ENCODE measurements at places on chromosomes 1 and 21.
A peak's percentile ranks its signal among the peaks of the same experiment; 100 is the strongest.

DNA sequence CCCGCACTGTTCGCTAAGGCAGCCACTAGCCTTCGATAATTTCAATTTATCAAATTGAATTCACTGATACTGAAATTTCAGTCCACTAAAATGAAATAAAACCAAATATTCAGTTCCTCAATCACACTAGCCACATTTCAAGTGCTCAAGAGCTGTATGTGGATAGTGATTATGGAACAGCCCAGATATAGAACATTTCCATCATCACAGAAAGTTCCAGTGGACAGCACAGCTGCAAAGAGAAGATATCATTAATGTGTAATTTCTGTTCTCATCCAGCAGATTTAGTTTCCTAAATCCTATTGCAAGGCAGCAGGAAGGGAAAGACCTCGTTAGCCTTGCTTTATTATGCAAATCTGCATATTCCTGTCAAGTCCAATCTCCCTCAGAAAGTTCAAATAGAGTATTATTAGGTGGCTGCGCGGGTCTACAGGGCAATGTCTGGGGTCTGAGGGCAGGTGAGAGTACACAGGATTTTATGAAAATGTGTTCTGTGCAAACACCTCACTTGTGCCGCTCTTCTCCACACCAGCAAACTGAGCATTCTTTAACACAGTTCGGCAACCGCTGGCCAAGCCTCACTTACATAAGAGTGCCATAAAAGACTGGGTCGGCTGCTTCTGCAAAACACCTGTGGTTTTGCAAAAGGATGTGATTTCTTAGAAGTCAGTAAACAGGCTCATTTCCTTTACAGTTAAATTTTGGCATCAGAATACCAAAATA lies 22.4 kb downstream of the CAPZB start:
- peak; percentile 57 for DNase-seq

DNA sequence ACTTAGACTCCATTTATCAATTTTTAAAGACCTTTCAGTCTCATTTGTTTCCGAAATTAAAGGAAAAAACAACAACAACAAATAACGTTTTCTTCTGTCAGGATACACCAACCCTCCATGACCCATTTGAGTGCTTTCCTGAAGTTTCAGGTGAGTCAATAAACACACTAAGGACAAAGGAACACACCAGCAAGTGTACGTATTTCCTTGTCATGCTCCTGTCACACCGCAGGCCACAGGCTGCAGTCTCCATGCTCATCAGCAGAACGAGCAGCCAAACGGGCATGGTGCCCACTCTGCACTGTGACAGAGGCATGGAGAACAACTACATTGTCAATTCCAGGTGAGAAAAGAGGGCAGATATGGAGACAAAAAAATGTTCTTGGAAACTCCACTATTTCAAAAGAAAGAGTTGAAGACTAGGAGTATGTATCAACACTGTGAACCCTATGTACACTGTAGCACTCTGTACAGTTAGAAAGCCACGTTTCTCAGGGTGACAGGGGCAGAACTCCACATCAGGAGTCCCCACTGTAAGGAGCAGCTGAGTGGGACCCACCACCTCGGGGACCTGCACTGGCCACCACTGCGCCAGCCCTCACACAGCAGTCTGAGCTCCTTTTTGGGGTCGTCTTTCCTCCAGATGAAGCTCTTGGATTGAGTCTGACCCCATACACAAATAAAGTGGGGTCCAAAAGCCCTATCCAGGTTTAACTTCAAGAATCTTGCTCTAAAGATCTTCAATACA lies 2.6 kb downstream of the PTTG1IP start:
- no peak for DNase-seq

- DNase-seq, result no peak
Observed at GRCh38 chr1:25689686-25690381, 73.2 kb downstream of the MAN1C1 start.

DNA sequence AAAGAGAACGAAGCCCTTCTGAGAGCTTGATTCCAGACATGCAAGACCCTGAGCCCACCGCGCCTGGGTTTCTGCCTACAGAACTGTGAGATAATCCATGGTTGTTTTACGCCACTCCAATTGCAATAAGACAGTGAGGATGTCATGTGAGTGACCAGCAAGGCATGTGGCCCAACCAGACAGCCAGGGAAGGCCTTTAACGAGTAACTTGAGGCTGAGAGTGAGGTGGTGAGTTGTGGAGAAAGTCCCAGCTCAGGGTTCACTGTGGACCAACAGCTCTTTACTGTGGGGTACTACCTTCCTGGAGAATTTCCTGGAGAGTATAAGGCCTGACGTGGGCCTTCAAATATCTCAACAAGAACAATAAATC lies 153.9 kb downstream of the ETS2 start:
- no peak for DNase-seq

DNA sequence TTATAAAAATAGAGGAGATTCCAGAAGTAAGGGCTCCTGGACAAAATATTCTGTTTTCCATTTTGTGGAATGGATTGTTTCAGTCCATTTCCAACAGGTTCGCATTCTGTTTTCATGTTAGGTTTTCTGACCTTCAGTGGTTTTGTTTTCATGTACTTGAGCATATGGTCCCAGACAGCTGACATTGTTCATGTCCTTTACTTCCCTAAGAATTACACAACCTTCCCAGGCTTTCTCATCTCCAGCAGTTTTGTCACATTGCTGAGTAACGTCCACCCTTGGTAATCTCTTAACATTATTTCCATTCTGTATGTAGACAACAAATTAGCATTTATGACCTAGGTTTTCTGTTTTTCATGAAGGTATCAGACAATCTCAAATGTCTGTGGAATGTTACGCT lies 21.0 kb upstream of the ERRFI1 start:
- DNase-seq, result no peak

- DNase-seq, result no peak
Observed at GRCh38 chr1:221078260-221078965, 199.2 kb downstream of the HLX start.

DNA sequence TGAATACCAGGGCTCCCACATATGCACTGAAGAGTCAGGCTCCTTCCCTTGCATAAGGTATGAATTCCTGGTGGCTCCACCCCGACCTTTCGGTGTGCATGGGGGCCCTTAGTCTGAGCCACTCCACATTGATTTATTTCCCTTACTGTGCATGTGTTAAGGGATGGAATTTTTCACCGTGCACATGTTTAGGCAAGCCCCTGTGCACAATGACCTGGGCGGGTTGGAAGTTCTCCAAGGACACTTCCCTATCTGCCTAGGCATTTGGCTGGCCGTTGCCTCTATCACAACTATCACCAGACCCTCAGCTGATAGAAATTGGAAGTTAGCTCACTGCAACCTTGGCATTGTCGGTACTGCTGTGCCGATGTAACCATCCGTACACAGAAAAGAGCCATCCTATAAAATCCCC lies 9.7 kb downstream of the S100A6 start:
- no peak for DNase-seq

DNA sequence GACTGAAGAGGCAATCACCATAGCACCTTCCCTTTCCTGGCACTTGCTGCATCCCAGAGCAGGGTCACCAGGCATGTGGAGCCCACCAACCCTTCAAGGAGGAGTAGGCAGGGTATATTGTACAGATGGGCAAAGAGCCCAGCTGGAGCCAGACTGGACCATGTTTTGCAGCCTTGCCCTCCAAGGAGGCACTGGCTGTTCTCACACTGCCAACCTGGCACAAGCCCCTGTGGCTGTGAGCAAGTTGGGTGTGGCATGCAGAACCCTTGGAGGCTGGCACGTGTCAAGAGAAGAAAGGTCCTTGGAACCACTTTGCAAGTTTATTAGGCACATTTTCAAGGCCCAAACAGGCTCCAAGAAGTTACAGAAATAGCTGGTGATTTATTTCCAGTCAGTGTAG lies 146.4 kb downstream of the FOXD2 start:
- DNase-seq, result no peak

- no peak for DNase-seq
Observed at GRCh38 chr1:54396261-54396933, 9.8 kb downstream of the SSBP3 start.

- DNase-seq, result no peak
Observed at GRCh38 chr1:237799762-237800474, 90.8 kb downstream of the ZP4 start.

DNA sequence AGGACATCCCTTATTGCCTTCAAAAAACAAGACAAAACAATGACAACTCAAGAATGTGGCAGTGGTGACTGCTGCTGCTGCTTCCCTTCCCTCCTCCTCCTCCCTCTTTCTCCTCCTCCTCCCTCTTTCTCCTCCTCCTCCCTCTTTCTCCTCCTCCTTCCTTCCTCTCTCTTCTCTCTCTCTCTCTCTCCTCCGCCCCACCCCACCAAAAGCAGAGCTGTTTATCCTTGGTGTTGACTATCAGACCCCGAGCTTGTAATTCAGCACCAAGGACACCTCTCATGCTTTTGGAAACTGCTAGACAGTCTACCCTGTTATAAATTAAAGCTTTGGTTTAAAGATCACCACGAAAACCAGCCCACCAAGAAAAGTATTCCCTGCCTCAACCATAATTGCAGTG lies 72.4 kb upstream of the IFNAR2 start:
- no peak for DNase-seq

DNA sequence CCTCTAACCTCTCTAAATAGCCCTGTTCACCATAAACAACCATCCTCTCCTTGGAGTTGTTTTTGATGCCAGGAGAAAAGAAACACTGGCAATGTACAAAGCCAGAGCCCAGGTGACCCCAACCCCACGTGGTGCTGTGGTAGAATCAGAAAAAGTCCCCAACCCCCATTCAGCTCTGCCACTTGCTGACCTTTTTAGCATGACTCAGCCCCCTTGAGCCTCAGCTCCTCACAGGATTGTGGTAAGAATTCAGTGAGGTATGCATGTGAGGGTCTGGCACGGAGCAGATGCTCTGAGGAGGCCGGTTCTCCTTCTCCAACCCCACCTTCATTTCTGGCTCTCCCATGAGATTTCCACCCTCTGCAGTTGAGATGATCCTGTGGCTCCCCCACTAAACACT lies 11.1 kb upstream of the CHI3L1 start:
- DNase-seq, result no peak

- DNase-seq, result no peak
Observed at GRCh38 chr1:45250544-45250943, 44.1 kb upstream of the ZSWIM5 start.

- peak; percentile 33 for DNase-seq
Observed at GRCh38 chr1:183472488-183473216, at the start of gene SMG7. Gene SMG7 (plus strand): TSS chr1:183472499. CDS start chr1:183472621, 122 bp downstream.

DNA sequence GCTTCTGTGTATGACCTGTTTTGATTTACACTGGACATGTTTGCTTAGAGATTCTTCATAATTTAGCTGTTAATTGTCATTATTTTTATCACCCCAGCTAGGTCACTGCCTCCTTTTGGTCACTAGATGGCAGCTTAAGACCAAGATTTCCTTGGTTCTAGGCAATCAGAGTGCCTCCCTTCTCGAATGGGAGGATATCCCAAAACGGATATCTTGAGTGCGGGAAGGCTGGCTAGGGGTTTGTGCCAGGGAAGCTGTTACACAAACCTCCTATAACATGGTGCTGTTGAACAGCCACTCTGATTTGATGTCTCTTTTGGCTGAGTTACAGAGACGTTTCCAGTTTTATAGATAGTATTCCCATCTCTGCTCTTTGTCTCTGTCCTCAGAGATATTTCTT lies 283.5 kb downstream of the S1PR1 start:
- DNase-seq, result no peak

DNA sequence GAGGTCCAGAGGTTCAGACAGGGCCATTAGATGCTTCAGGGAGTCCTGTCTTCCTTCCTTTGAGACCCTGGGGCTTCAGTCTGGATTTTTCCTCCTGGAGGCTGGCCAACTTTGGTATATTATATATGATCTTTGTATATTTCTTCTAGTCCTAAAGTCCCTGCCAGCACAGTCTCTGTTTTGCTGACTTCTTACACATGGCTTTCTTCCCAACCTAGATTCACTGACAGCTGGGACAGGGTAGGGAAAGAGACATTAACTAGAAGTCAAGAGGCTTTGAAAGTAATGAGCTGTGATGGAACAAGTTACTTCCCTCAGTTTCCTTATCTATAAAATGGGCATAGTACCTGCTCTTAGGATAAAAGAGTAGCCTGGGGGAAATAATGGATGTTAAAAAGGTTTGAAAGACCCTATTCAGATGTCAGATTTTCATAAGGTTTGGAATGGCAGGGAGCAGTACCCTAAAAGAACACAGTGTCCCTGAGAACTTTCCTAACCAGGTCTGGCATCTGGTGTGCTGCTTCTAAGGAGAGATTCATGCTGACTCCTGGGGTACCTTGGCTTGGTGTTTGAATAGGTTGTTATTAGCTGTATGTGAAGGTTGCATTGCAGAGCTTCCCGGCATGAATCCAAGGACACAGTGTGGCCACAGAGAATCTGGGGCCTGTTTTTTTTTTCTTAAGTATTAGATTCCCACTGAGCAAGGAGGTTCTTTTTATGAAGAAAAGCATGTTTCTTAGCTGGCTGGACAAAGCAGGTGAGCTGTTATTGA lies 47.6 kb downstream of the RASSF5 start:
- DNase-seq, result no peak

DNA sequence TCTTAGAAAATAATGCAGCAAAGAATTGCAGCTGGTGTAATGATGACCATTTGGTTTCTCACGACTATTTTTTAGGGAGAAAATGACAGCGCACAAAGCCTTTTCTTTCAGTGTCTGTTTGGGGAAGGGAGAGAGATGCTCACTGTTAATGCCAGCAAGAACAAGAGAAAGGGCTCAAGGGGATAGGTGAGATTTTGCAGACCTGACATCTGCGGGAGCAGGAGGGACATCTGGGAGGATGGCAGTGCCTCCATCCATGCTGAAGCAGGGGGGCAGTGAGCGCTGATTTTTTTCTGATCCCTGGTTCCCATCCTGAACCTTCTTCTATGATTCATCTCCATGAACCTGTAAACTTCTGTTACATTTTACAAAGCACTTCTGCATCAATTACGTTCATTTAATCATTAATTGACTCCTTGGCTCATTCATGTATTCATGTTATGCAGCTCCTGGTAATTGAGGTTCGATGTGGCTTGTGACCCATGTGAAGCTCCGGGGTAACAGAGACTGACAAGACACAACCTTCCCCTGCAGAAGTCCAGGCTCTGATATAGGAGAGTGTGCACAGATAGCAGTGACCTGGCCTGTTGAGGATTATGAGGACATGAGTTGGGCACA lies 595.3 kb downstream of the PTPRU start:
- no peak for DNase-seq

- no peak for DNase-seq
Observed at GRCh38 chr1:78143673-78144072, 97.9 kb downstream of the GIPC2 start.

- no peak for DNase-seq
Observed at GRCh38 chr1:95245029-95245428, 11.0 kb downstream of the RWDD3 start.

- no peak for DNase-seq
Observed at GRCh38 chr21:37986751-37987399, 70.6 kb upstream of the KCNJ6 start.

DNA sequence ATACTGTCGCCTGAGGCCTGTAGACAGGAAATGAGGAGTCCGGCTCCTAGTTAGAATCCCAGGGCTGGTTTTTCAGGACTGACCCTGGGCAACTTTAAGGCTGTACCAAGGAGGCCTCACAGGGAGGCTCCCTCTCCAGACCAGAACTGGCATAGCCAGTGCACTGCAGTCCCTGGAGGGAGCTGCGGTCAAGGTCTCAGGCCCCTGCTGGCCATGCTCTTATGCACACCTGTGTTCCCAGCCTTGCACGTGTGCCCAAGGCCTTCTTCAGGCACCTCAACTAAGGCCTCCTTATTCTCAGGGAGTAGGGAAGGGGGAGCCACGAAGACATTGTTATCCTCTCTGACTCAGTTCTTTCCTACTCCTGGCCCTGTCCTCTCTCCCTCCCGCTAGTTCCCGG lies 22.0 kb upstream of the IFNAR1 start:
- no peak for DNase-seq

- no peak for DNase-seq
Observed at GRCh38 chr1:207981976-207982375, 71.1 kb upstream of the CD34 start.

Measured in activated T-helper 1 cell treated with Interleukin-2 at 50 U/mL for 16 hours (primary cell).